ENCODE measurements at places on chromosomes 2 and 18. TPM values are rescaled to one million over a fixed set of nuclear protein-coding genes. Genes with fewer than 3 reads are reported as not detected.

GRCh38 chr2:178306352-178307073 is 112.2 kb downstream of the OSBPL6 start:
- no peak for DNase-seq

MOGAT1 gene
- total RNA-seq = not detected

DNA sequence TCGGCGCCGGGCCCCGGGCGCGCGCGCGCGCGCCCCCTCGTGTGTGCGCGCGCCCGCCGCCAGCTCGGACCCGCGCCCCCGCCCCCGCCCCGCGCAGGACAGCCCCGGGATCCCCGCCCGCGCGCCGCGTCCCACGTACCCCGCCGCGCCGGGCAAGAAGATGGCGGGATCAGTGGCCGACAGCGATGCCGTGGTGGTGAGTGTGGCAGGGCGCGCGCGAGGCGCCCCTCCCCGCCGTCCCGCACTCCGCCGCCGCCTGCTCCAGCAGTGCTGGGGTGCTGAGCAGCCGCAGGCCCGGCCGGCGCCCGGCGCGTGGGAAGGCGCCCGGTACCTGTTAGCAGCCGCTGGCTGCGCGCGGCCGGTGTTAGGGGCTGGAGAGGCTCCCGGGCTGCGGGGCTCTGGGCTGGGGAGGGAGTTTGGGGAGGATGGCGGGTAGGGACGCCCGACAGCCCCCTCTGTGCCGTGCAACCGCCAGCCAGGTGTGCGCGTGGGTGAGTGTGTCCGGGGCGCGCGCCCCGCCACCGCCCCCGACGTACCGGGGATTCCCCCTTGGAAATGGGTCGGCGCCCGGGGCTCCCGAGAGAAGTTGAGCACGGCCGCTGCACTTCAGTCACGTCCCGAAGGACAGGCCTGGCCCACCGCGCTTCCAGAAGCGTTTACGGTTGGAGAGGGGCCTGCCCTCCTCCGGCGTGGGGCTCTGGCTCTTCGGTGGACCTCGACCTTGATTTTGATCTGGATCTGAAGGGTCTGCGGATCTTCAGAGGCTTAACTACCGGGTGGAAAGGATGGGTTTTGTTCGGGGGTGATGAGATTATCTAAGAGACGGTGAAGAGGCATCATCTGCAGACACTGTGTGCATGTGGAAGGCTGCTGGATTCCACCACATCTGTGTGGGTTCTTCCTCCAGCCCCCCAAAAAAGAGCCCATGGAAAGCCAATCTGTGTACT is 697 bp downstream of the LGALSL start:
- peak; percentile 85 for DNase-seq

LYPD6 gene
- 9.4 TPM for total RNA-seq

CARF gene
- total RNA-seq = 20.0 TPM

- DNase-seq = peak; percentile 28
These were observed 678.0 kb upstream of the RAB6C start for GRCh38 chr2:129301431-129301913.

GRCh38 chr2:50347358-50348044 is 684.4 kb downstream of the NRXN1 start:
- DNase-seq = no peak

GRCh38 chr2:241461693-241462677 is 46.4 kb downstream of the STK25 start:
- DNase-seq = no peak

MEP1B gene
- total RNA-seq = 0.41 TPM

GRCh38 chr2:165440367-165440766 is 29.1 kb upstream of the CSRNP3 start:
- no peak for DNase-seq

- no peak for DNase-seq
These were observed 27.9 kb downstream of the ACSL3 start for GRCh38 chr2:222888716-222889115.
